ENCODE measurements at places on chromosomes 7 and 10. TPM values are rescaled to one million over a fixed set of nuclear protein-coding genes. Genes with fewer than 3 reads are reported as not detected.
A peak's percentile ranks its signal among the peaks of the same experiment; 100 is the strongest.

Gene CRCP
- total RNA-seq: 29.2 TPM

DNA sequence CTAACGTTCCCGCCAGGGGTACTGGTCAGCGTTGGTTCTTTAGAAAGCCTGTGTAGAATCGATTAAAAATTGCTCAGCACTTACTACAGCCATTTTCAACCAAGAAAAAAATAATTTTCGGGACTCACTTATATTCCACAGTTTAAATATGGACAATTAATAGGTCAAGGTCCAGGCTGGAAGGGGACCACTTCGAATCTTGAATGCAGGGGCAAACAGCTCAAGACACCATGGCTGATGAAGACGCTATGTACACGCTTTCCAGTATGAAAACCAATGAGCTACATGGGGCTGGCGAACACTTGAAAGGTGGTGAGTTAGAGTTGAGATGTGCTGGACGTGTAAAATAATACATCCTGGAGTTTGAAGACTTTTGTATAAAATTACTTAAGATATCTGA lies 87.2 kb downstream of the PRKCQ start:
- no peak overlapping the region for H3K4me3 ChIP-seq
- H3K36me3 ChIP-seq: peaks cover 94% of the 10 kb centered on the region
- peaks cover 54% of the 10 kb centered on the region for H3K4me1 ChIP-seq
- no peaks in the 10 kb centered on the region for H3K27me3 ChIP-seq
- no peak for DNase-seq

Gene NODAL
- not detected for total RNA-seq

Gene MYPN
- not detected for total RNA-seq

DNA sequence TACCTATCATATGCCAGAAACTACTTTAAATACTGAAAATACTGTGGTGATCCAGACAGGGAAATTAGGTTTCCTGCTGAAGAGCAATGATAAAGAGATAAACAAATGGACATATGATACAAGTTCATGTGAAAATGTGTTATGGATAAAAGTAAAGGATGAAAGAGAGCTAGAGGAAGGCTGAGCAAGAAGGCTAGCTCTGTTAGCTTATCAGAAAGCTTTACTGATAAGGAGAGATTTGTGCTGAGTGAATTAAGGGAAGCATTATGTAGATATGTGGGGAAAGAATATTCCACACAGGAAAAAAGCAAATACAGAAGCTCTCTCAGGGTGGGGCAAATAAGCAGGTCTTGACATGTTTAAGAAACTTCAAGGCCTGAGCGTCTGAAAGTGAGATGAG lies 308.4 kb downstream of the HDAC9 start:
- DNase-seq: no peak
- no peak overlapping the region for H3K27ac ChIP-seq
- H3K36me3 ChIP-seq: no peaks in the 10 kb centered on the region
- no peaks in the 10 kb centered on the region for H3K4me1 ChIP-seq
- no peaks in the 10 kb centered on the region for H3K27me3 ChIP-seq

Gene NAT16
- total RNA-seq: not detected

Gene TMEM236
- total RNA-seq: 0.06 TPM

DNA sequence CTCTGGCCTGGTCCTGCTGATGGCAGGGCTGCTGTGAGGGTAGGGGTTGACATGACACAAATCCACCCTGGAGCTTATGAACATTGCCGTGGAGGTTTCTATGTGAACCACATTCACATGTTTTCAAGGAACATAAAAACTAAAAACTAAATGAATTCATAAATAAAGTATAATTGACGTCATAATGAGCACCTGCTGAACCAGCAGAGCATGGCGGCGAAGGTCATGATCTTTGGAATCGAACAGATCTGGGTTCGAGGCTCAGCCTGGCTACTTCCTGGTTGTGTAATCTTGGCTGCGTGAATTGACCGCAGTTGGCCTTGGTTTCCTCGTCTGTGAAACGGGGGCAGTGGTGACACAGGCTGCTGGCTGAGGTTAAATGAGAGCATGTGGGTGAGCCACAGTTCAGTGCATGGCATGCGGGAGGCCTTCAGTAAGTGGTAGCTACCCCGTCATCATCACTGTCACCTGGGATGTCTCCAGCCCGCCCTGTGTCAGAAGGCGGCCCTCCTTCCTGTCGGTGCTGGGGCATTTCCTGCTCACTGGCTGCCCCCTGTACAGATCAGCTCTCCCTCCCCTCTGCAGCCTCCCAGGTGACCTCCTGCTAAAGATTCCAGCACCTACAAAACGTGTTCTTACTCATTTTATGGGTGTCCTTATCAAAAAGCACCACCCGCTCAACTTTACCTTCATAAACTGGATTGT lies 190.3 kb upstream of the SHH start:
- no peak overlapping the region for H3K4me3 ChIP-seq
- peaks cover 13% of the 10 kb centered on the region for H3K4me1 ChIP-seq
- DNase-seq: no peak
- no peaks in the 10 kb centered on the region for H3K36me3 ChIP-seq

- H3K27ac ChIP-seq: no peak overlapping the region
- H3K4me3 ChIP-seq: no peak overlapping the region
- DNase-seq: no peak
These were observed 569.0 kb upstream of the SORCS1 start for GRCh38 chr10:107733328-107734130.

Gene METTL2B
- 7.1 TPM for total RNA-seq

DNA sequence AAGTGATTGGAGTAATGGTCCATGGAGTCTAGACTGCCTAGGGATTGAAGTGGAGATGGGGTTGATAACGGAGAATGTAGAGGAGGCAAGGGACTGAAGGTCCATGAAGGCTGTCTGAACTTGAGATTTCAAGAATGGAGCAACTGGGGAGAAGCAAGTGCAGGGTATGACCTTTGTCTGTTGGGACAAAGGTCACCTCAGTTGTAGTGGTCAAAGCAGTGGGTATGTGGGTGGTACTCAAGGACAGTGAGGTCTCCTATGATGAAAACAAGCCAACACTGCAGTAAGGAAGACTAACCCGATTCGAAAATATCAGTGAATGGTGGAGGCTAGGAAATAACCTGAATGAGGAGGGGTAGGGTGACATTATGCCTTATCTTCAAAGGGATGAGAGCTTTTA lies 5.4 kb upstream of the DDX21 start:
- DNase-seq: no peak
- no peak overlapping the region for H3K4me3 ChIP-seq
- no peak overlapping the region for H3K27ac ChIP-seq
- H3K4me1 ChIP-seq: peaks cover 11% of the 10 kb centered on the region

Gene SPRN
- total RNA-seq: not detected

Gene ZNF786
- total RNA-seq: 2.7 TPM

DNA sequence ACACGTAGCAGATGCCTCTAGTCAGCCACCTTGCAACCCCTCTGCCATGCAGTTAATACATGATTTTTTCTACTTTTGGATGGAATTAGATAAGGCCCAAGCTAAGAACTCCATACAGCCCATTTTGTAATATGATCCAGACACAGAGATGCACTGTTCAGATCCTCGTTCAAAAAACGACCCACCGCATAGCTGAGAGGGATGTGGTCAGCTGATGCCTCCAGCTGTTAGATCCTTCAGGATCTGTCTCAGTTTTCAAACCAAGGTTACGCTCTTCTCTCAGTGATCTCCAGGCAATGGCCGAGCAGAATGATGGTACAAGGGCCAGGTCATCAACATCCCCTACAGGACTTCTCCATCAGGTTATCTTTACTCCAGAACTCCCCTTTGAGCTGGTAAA lies 881.7 kb upstream of the C7orf33 start:
- H3K4me3 ChIP-seq: no peak overlapping the region
- no peaks in the 10 kb centered on the region for H3K36me3 ChIP-seq
- no peaks in the 10 kb centered on the region for H3K4me1 ChIP-seq
- no peak overlapping the region for H3K27ac ChIP-seq

- H3K27ac ChIP-seq: no peak overlapping the region
- H3K27me3 ChIP-seq: peaks cover 12% of the 10 kb centered on the region
- no peak overlapping the region for H3K4me3 ChIP-seq
- H3K36me3 ChIP-seq: no peaks in the 10 kb centered on the region
- no peak for DNase-seq
- peaks cover 47% of the 10 kb centered on the region for H3K4me1 ChIP-seq
These were observed 2.7 kb downstream of the EGR2 start for GRCh38 chr10:62813453-62813852.

- no peak for DNase-seq
- H3K27ac ChIP-seq: no peak overlapping the region
- no peaks in the 10 kb centered on the region for H3K27me3 ChIP-seq
- H3K4me1 ChIP-seq: no peaks in the 10 kb centered on the region
These were observed 158.6 kb downstream of the INHBA start for GRCh38 chr7:41544241-41544640.

GRCh38 chr10:113612154-113612553 lies 51.7 kb downstream of the NRAP start:
- H3K36me3 ChIP-seq: no peaks in the 10 kb centered on the region
- no peak for DNase-seq
- H3K27me3 ChIP-seq: peaks cover 2% of the 10 kb centered on the region
- no peaks in the 10 kb centered on the region for H3K4me1 ChIP-seq
- H3K27ac ChIP-seq: no peak overlapping the region

GRCh38 chr10:37301271-37301670 lies 175.9 kb downstream of the ANKRD30A start:
- no peaks in the 10 kb centered on the region for H3K4me1 ChIP-seq
- H3K4me3 ChIP-seq: no peak overlapping the region
- H3K36me3 ChIP-seq: no peaks in the 10 kb centered on the region
- H3K27ac ChIP-seq: no peak overlapping the region
- DNase-seq: no peak

Gene KCTD7
- 15.2 TPM for total RNA-seq

DNA sequence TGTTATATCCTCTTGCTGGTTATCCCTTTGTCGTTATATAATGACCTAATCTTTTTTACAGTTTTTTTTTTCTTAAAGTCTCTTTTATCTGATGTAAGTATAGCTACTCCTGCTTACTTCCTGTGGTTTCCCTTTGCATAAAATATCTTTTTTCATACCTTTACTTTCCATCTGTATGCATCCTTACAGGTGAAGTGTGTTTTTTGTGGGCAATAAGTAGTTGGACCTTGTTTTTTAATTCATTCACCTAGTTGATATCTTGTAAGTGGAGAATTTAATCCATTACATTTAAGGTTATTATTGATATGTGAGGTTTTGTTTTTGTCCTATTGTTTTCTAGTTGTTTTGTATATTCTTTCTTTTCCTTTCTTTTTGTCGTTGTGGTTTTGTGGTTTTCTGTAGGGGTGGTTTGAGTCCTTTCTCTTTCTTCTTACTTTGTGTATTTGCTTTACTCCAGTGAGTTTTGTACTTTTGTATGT lies 168.6 kb downstream of the MLLT10 start:
- no peak overlapping the region for H3K4me3 ChIP-seq
- H3K27ac ChIP-seq: no peak overlapping the region
- peak; percentile 48 for DNase-seq
- H3K36me3 ChIP-seq: peaks cover 6% of the 10 kb centered on the region

Gene PRLHR
- total RNA-seq: not detected

Gene CYP2E1
- total RNA-seq: 1.6 TPM

Gene POLD2
- 48.3 TPM for total RNA-seq

GRCh38 chr10:21593986-21594385 lies 60.0 kb downstream of the MLLT10 start:
- DNase-seq: no peak
- H3K4me1 ChIP-seq: no peaks in the 10 kb centered on the region
- peaks cover 9% of the 10 kb centered on the region for H3K36me3 ChIP-seq
- H3K27ac ChIP-seq: no peak overlapping the region
- H3K27me3 ChIP-seq: no peaks in the 10 kb centered on the region

GRCh38 chr7:16883918-16884317 lies 2.1 kb upstream of the AGR3 start:
- no peak for DNase-seq
- no peaks in the 10 kb centered on the region for H3K36me3 ChIP-seq
- H3K27ac ChIP-seq: no peak overlapping the region
- no peaks in the 10 kb centered on the region for H3K27me3 ChIP-seq
- H3K4me1 ChIP-seq: no peaks in the 10 kb centered on the region

DNA sequence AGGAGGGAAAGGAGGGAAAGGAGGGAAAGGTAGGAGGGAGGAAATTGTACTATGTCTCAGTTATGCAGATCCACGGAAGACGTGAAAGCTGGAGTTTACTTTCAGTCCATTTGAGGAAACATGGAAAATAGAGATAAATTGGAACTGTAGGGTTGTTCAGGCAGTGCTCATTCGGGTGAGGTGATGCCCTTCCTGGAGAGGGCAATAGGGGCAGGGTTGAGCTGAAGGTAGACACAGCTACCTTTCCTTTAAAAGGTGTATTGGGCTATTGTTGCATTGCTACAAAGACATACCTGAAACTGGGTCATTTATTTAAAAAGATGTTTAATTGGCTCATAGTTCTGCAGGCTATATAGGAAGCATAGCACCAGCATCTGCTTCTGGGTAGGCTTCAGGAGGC lies 116.9 kb upstream of the PLXDC2 start:
- H3K36me3 ChIP-seq: no peaks in the 10 kb centered on the region
- DNase-seq: no peak
- H3K27me3 ChIP-seq: no peaks in the 10 kb centered on the region

- no peak overlapping the region for H3K27ac ChIP-seq
- no peaks in the 10 kb centered on the region for H3K4me1 ChIP-seq
- no peak overlapping the region for H3K4me3 ChIP-seq
- no peaks in the 10 kb centered on the region for H3K27me3 ChIP-seq
These were observed 124.5 kb upstream of the FAM20C start for GRCh38 chr7:67661-68395.

- no peaks in the 10 kb centered on the region for H3K36me3 ChIP-seq
- no peaks in the 10 kb centered on the region for H3K4me1 ChIP-seq
- H3K27me3 ChIP-seq: no peaks in the 10 kb centered on the region
- H3K27ac ChIP-seq: no peak overlapping the region
- DNase-seq: no peak
These were observed 72.7 kb downstream of the PLCE1 start for GRCh38 chr10:94066411-94066810.

DNA sequence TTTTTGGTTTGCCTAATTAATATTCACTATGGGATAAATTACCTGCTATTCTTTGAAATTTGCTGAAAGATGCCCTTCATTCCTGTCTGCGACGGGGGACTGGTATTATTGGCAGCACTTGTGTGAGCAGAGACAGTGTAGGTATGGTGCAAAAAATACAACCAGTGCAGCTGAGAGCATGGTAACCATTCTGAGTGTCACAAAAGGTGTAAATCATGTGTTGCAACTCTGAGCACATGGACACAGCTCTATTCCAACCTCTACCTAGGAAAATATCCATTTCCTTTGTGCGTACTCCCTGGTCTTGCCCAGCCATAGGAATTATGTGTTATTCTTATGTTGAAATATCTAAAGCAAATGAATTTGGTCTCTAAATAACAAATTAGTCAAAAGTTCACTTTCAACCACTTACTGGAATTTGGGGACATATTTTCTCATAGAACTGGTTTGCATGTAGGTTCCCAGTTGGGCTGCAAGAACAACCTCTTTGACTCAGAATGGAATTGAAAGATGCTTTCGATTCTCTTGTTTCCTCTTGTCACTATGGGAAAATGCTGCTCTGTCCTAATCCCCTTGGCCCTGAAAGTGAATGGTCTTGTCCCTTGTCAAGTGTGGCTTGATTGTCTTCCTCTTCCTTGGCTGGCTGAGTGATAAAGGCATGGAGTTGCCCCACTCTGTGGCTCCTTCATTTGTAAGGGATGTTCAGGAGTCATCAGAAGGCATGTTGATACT lies 57.0 kb downstream of the CELF2 start:
- no peak overlapping the region for H3K27ac ChIP-seq
- no peaks in the 10 kb centered on the region for H3K27me3 ChIP-seq
- DNase-seq: no peak
- H3K36me3 ChIP-seq: no peaks in the 10 kb centered on the region
- no peaks in the 10 kb centered on the region for H3K4me1 ChIP-seq
- H3K4me3 ChIP-seq: no peak overlapping the region

Gene NPC1L1
- 0.08 TPM for total RNA-seq

GRCh38 chr7:44961844-44962482 lies 16.9 kb downstream of the MYO1G start:
- H3K36me3 ChIP-seq: peaks cover 42% of the 10 kb centered on the region
- H3K27me3 ChIP-seq: no peaks in the 10 kb centered on the region
- peaks cover 20% of the 10 kb centered on the region for H3K4me1 ChIP-seq
- H3K4me3 ChIP-seq: no peak overlapping the region
